ENCODE measurements at places on chromosomes 4 and X.

GRCh38 chrX:12956704-12957534 lies 18.0 kb upstream of the TMSB4X start:
- no peak for DNase-seq

GRCh38 chrX:150762258-150763165 lies 69.3 kb downstream of the MTMR1 start:
- DNase-seq: no peak

GRCh38 chr4:48489683-48490011 lies 405 bp upstream of the ZAR1 start:
- DNase-seq: no peak

GRCh38 chrX:19750028-19750782 lies 137.2 kb downstream of the SH3KBP1 start:
- DNase-seq: no peak

- DNase-seq: no peak
These were observed 215.0 kb downstream of the MAD2L1 start for GRCh38 chr4:119851649-119852048.

- no peak for DNase-seq
These were observed 1033.0 kb upstream of the INTU start for GRCh38 chr4:126599746-126600145.

DNA sequence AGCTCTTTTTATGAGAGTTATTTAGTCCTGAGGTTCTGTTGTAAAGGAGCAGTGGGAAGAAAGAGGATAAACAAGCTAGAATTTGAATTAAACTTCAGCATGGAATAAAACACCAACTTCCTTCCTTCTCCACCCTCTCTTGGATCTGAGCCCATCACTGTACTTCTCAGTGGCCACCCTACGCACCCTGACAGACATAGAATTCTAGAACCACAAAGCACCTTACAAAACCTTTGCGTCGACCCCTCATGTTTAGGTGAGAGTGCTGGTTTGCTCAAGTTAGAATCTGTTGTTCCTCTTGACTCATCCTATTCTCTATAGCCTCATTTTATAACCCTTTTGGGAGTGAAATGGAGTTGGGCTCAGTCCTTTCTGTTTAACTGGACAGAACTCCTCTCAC lies 84.6 kb upstream of the RPL34 start:
- DNase-seq: no peak

GRCh38 chr4:113678641-113679040 lies 82.9 kb downstream of the CAMK2D start:
- DNase-seq: no peak

DNA sequence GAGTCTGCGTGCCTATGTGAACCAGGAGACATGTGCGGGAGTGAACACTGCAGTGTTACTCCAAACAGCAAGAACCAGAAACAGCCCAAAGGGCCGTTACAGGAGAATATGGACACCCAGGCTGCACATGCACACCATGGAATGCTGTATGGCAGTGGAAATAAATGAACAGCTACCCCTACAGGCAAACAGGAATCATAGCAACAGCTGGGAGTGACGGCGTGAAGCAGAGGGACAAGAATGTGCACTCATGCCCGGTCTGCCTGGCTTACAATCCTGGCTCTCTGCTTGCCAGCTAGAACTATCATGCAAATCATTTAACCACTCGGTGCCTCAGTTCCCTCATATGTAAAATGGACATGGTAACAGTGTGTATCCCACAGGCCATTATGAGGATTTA lies 16.6 kb downstream of the GPKOW start:
- DNase-seq: no peak

DNA sequence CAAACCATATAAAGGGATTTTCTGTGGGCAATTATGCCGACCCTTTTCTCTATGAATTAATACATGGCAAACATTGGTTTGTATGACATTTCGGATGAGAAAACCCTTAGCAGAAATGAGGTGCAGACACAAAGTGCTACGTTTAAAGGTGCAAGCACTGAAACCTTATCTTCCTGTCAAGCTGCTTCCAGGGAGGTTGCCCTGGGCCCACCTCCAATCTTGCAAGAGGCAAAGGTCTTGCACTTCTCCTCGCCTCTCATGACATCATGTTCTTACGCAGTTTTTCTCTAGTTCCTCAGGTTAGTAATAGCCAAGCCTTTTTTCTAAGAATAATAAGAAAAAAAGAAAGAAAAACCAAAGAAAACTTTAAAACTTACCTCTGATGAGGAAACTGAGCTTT lies 220.1 kb downstream of the DHX15 start:
- DNase-seq: no peak

- no peak for DNase-seq
These were observed 163.5 kb downstream of the PWWP3B start for GRCh38 chrX:106331606-106332005.

DNA sequence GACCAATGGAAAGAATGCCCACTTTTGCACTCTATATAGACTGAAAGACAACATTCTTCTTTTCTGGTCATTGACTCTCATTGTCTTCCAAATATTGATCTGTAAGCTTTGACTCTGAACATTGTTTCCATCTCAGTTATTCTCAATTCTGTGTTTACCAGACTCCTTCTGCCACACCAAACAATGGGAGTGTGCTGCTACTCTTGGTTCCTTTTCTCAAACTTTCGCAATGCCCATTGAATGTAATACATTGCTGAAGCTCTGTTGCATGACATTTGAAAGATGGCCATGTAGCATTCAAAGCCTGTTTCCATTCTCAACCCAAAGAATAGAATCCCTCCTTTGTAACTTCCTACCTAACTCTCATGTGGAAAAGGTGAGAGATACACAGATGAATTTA lies 136.2 kb downstream of the BTC start:
- no peak for DNase-seq

DNA sequence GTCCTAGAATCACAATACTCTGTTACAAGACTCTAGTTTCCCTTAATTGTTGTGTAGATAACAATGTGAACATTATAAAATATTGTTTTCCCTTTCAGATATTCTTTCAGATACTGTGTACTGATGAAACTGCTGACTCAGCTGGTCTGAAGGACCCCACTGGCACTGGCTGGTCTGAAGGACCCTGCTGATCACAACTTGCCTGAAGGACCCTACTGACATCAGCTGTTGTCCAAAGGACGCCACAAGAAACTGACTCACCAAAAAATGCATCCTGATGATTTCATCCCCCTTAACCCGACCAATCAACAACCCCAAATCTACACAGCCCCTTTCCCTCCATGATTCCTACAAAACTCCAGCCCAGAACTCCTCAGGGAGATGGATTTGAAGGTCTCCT lies 258.8 kb upstream of the GNPDA2 start:
- no peak for DNase-seq

- DNase-seq: no peak
These were observed 45.2 kb upstream of the DACH2 start for GRCh38 chrX:86103061-86103460.

All from Panc1 (cell line).